ENCODE measurements at places on chromosomes 3 and 15.

DNA sequence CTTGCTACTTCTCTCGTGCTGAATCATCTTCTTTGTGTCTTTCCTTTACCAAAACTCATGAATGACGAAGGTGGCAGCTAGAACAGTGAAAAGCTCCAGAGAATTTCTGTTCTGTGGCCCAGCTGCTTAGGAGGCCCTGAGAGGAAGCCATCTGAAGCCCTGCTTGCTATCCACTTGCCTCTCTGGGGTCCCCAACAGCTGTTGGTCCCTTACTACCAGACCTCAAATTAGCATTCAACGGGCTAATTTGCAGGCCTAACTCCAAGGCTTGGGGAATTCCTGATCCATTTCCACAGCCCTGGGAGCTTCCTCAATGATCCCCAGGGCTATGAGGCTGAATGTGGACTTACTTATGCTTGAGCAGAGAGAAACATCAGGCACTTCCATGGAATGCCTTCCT lies 37.5 kb upstream of the FSTL1 start:
- DNase-seq, result no peak

GRCh38 chr3:86388820-86389219 lies 602.1 kb downstream of the VGLL3 start:
- DNase-seq, result no peak

- peak; percentile 94 for DNase-seq
These were observed 18.2 kb downstream of the KLHL6 start for GRCh38 chr3:183537295-183537730.

GRCh38 chr3:71581457-71582035 lies 2.0 kb downstream of the FOXP1 start:
- DNase-seq, result no peak

DNA sequence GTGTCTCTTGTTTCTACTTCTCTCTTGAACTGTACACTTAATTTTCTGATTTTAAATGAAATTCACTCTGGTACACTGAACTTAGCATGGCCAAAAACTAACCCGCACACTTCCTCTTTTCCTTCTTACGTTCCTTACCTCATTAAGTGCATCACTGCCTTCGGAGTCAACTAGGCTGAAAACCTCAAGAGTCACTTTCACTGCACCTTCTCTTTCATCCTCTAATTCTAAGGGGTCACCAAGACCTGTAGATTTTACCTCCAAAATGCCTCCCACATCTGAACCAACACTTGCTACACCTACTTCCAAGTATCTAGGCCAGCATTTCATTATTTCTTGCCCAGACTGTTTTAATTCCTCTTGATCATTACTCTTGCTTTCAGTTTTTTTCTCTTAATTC lies 6.6 kb downstream of the CBLB start:
- no peak for DNase-seq

- no peak for DNase-seq
These were observed 20.0 kb downstream of the RTP3 start for GRCh38 chr3:46517784-46518181.

DNA sequence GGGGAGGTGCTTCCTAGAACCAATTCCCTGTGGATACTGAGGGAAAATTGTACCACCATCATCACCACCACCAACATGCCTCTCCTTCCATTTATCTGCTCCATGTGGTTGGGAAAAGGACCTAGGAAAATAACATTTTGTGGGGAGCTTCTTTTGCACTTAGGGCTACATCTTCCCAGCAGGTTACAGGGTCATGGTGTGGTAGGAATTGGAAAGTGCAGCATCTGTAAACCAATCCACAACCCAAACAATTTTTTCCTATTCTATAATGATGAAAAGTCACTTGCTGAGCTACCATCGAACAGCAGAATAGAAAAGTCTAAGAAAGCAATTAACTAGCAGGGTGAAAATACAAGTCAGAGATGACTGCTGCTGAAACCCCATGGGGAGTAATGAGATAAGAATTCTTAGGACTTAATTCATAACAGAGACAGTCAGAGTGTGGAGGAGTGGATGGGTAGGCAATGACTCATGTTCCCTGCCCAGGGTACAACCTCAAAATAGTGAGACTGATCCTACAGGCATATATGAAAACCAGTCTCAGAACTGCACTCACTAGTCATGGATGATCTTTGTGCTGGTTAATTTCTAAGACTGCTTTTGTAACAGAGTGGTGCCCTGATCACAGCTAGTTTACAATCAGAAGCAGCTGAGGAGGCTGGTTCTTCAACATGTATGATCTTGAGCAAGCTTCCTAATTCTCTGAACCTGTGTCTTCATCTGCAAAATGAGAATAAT lies 38.1 kb upstream of the LEKR1 start:
- no peak for DNase-seq

All from SIG-M5 (cell line).